Upper lobe of left lung (tissue), 6 donors: ENCODE measurements at places on chromosomes 2 and 18. TPM values are rescaled to one million over a fixed set of nuclear protein-coding genes. Genes with fewer than 3 reads are reported as not detected.

The CHPF gene
- 41.9 TPM for total RNA-seq

The PLEK gene
- total RNA-seq: 34.9 TPM

The NYAP2 gene
- 3.1 TPM for total RNA-seq

The RPL31 gene
- 1,009 TPM for total RNA-seq

The CAVIN2 gene
- total RNA-seq: 198 TPM

The CHRNG gene
- total RNA-seq: not detected

The FANCL gene
- 13.0 TPM for total RNA-seq

The PSMD14 gene
- 43.5 TPM for total RNA-seq

The SERPINB5 gene
- total RNA-seq: not detected

The FKBP7 gene
- 4.8 TPM for total RNA-seq

The SFXN5 gene
- 12.7 TPM for total RNA-seq

The STEAP3 gene
- 22.3 TPM for total RNA-seq

The LYPD6B gene
- total RNA-seq: 1.8 TPM

The DPP10 gene
- total RNA-seq: not detected

The HOXD4 gene
- total RNA-seq: 0.79 TPM

The FBXO36 gene
- total RNA-seq: 4.1 TPM

The RNU2-63P gene
- not detected for total RNA-seq

The AMER3 gene
- total RNA-seq: not detected

The RAX gene
- total RNA-seq: not detected

The SERPINB11 gene
- not detected for total RNA-seq

The ALPI gene
- total RNA-seq: not detected

The RASGRP3 gene
- 7.0 TPM for total RNA-seq

The EGR4 gene
- not detected for total RNA-seq

The ADD2 gene
- under 0.01 TPM for total RNA-seq

The LYG1 gene
- 0.49 TPM for total RNA-seq

The RAB27B gene
- 4.2 TPM for total RNA-seq

The LONRF2 gene
- 5.0 TPM for total RNA-seq

The STPG4 gene
- 0.52 TPM for total RNA-seq

The KCNG2 gene
- total RNA-seq: 0.91 TPM

The ZNF516 gene
- 21.9 TPM for total RNA-seq

The SERPINB12 gene
- not detected for total RNA-seq

The ZNF385B gene
- total RNA-seq: 22.1 TPM

The SCN2A gene
- not detected for total RNA-seq

The SDC1 gene
- 108 TPM for total RNA-seq

The UNC80 gene
- total RNA-seq: 0.13 TPM

The PFN4 gene
- 0.54 TPM for total RNA-seq

The OSBPL1A gene
- total RNA-seq: 52.2 TPM

The INHBB gene
- 4.2 TPM for total RNA-seq

The TUBB8B gene
- total RNA-seq: not detected

The LOXHD1 gene
- total RNA-seq: 0.30 TPM

The RAB6D gene
- total RNA-seq: not detected

The IL1F10 gene
- not detected for total RNA-seq

The CYRIA gene
- 23.5 TPM for total RNA-seq

The RPRM gene
- total RNA-seq: 0.60 TPM

The C2orf66 gene
- total RNA-seq: not detected

The KCNIP3 gene
- total RNA-seq: 3.7 TPM

The GAD1 gene
- total RNA-seq: not detected

The ACMSD gene
- not detected for total RNA-seq

The PDE11A gene
- total RNA-seq: not detected

The CDH2 gene
- 0.20 TPM for total RNA-seq

The MAB21L4 gene
- total RNA-seq: 117 TPM

The RNF181 gene
- 164 TPM for total RNA-seq

The GPATCH11 gene
- 7.0 TPM for total RNA-seq

The IL18R1 gene
- total RNA-seq: 35.7 TPM

The C18orf54 gene
- 2.9 TPM for total RNA-seq

The CDH7 gene
- total RNA-seq: not detected

The RSAD2 gene
- total RNA-seq: 8.4 TPM
